Stimulated activated CD8-positive, alpha-beta memory T cell treated with anti-CD3 and anti-CD28 coated beads, Interleukin-7, amount 100 ng/mL, for 1 hour (primary cell): ENCODE measurements at places on chromosomes 13 and 19.

GRCh38 chr19:1760020-1760419 is 6.7 kb downstream of the ONECUT3 start:
- no peak for DNase-seq

DNA sequence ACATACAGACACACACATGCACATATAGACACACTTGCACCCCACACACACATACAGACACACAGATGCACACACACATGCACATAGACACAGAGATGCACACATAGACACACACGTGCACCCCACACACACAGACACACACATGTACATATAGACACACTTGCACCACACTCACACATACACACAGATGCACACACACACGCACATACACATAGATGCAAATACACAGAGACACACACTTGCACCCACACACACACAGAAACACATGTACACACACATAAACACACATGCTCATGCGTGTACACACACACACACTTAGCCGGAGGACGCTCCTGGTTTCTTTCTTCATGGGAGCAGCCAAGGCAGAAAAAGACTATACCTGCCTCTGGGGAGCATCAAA is 10.0 kb downstream of the COL4A2 start:
- DNase-seq, result no peak

DNA sequence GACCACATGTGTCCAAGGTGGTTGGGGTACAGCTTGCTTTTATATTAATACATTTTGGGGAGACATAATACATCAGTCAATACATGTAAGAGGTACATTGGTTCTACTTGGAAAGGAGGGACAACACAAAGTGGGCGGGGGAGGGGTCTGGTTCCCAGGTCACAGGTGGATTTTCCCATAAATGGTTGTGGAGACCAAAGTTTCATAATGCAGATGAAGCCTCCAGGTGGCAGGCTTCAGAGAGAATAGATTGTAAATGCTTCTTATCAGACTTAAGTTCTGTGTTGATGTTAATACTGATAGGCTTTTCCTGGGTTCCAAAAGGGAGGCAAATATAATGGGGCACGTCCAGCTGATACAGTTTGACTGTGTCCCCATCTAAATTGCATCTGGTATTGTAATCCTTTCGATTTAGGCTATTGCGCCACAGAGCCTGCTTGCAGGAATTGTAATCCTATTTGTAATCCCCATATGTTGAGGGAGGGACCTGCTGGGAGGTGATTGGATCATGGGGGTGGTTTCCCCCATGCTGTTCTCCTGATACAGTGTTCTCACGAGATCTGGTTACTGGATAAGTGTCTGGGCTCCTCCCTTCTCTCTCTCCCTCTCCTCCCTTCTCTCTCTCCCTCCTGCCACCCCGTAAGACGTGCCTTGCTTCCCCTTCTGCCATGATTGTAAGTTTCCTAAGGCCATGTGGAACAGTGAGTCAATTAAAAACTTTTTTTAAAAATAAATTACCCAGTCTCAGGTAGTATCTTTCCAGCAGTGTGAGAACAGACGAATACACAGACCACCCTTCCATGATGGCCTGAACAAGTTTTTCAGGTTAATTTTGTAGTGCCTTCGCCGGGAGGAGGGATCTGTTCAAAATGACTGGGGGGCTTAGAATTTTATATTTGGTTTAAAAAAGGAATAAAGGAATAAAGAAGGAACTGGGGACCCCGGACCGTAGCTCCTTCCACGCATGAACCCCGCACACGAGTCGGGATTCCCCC is 44.9 kb downstream of the ZNF823 start:
- DNase-seq, result no peak

DNA sequence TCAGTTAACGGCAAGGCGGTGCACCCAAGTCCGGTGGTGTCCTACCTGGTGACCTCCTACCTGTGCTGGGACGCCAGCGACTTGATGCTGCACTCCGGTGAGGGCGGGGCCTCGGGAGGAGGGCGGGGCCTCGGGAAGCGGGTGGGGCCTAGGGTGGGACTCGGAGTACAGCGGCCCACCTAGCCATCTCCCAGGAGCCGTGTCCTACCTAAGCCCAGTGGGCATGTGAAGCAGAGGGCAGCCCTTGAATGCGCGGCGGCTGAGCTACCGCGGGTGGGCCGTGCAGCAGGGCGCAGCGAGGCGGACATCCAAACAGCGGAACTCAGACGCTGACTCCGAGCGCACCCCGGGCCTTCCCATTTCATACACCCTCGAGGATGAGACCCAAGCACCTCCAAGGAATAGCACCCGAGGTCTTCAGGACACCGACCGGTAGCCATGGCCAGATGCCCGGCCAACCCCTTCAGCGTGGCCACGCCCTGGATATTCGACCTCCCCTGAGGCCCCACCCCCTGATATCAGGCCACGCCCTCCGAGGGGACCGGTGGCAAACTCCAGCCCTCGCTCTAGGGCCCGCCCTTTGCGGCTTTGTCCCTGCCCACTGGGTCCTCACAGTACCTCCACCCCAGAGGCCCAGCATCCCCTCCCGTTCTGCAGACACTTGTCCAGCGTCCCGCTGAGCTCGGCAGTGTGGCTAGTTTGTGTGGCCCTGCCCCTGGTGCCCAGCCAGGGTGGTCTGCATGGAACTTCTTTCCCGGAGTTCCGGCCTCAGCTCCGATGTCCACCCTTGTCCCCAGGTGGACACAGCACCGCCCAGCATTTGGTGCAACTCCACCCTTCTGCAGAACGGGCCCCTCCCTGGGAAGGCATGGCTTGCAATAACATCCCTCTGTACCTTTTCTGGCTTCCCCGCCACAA is 5.4 kb downstream of the KLK1 start:
- DNase-seq, result no peak

GRCh38 chr13:49082653-49083536 is 107.2 kb downstream of the FNDC3A start:
- no peak for DNase-seq

DNA sequence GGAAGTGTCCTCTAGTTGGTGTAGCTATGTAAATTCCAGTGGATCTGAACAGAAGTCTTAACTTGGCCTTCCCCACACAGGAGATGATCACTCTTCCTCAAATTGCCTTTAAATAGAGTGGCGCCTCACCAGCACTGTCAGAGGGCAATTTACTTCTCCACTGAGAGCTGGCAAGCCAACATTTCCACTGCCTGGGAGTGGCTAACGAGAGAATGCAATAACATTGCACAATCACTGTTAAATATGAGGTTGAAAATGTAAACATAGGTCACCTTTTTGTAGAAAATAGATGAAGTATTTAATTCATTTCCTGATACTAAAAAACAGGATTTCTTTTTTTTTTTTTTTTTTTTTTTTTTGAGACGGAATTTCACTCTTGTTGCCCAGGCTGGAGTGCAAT is 55.4 kb upstream of the UBL3 start:
- no peak for DNase-seq

DNA sequence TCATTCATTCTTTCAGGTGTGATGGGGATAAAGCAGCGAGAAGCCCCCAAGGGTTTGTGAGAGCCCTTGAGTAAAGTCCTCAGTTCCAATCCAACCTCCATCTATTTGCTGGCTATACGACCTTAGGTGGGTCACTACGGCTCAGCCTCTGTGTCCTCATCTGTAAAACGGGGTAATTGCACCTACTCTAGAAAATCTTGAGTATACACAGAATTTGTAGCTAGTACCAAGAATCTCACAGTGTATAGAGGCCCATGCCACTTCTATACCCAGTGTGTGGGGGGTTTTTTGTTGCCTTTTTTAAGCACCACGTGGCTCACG is 406 bp upstream of the DNMT1 start:
- DNase-seq, result no peak

GRCh38 chr13:90455067-90455466 is 892.4 kb upstream of the MIR17HG start:
- DNase-seq, result no peak

GRCh38 chr13:27302643-27303262 is 32.1 kb downstream of the RASL11A start:
- DNase-seq, result no peak
